Panc1 (cell line): ENCODE measurements at places on chromosomes 1 and 21.
A peak's percentile ranks its signal among the peaks of the same experiment; 100 is the strongest.

DNA sequence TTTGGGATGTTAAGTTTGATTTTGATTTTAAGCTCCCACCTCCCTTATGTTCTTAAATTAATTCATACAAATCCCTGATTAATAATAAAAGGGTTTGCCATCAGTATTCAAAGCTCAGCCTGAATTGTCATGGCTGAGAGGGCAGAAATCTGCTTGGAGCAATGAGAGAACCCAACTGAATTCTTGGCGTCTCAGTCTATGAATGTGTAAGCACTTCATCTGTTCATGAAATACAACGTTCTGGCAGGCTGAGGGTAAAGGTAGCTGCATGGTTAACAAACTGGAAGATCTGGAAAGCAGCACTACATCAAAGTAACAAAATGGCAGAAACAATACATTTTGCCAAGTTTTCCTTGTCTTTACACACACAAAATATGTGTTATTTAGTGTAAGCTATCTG, 95.3 kb downstream of the ACBD6 start:
- no peak for DNase-seq

DNA sequence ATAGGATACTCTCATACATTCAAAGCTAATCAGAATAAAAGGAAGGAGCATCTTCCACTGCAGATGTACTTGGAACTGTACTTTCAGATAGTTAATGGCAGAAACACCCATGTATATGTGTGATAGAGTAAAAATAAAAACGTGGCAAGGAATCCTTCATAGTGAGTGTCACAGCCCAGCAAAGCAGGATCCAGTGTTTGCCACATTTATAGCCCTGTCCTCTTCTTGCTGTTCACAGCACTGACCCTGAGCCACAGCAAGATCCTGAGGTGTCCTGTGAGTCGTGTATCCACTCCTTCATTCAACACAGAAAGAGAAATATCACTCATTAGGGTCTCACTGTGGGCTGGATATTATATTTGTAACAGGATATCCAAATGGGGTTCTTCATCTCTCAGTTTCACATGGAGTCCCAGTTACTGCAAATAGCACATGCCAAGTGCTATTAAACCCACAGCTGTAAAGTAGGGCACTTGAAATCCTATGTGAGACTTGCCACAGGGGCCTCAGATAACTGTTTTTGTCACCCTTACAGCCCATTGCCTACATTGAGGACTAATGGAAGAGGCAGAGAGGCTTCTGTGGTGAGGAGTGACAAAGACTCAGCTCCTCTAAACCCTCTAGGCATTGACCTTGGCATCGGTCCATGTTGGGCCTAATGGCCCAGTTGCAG, 41.3 kb downstream of the CYP2J2 start:
- no peak for DNase-seq

DNA sequence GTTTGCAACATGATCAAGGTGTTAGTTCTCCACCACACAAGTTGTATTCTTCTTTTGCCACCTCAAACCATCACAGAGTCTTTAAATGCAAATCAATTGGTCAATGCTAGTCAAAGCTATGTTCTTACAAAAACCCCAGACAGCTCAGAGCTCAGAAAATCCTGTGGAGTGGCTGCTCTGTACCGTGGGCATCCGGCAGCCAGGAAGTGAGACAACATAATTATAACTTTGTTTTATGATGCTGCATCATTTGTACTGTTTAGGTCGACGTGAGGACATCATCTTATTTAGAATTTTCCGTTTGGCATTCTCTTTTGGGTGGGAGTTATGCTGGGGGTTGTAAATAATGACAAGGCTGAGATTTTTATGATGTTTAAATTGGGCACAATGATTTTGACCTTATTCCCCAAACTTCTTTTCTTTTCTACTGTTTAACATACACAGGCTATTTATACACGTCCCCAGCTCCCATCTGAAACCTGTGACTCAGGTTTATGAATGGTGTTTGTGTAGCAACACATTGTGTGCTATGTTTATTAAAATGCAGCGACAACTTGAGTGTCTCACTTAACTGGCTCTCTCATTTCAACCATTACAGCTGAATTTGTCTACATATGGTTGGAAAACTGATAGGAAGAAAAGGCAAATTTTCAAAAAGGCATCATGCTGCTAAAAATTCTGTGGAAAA, 124.0 kb downstream of the CNIH3 start:
- no peak for DNase-seq

DNA sequence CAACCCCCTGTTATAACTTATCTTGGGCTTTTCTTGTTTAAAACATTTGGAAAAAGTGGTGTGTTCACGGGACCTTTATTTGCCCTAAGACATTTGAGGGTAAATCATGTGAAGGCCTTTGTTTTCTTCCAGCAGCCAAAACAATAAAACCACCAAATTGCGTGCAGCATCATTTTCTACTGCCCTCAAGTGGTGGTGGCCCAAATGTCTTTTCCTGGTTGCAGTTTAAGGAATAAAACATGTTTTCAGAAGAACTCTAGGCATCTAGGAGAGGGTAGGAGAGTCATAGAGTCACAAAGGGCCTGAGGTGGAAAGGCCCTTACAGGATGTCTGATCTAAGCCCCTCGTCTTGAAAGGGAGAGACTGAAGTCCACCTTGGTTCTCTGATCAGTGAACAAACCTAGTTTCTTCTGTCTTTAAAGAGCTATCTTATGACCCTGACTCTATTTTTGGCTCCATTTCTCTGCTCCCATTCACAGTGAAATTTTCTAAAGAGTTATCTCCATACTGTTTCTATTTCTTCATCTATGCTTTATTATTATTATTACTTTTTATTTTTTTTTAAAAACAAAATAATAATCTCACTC, 16.0 kb upstream of the EPS15 start:
- no peak for DNase-seq

DNA sequence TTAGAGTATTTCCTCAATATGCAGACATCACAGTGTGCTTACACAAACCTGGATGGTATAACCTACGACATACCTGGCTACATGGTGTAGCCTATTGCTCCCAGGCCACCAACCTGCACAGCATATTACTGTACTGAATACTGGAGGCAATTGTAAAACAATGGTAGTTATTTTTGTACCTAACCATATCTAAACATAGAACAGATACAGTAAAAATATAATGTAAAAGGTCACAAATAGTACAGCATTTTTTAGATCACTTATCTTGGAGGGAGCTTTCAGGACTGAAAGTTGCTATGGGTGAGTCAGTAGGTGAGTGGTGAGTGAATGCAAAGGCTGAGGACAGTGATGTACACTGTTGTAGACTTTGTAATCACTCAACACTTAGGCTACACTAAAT, 492.3 kb downstream of the MRPL39 start:
- no peak for DNase-seq

GRCh38 chr1:218546314-218546713, 201.2 kb downstream of the TGFB2 start:
- DNase-seq: no peak

DNA sequence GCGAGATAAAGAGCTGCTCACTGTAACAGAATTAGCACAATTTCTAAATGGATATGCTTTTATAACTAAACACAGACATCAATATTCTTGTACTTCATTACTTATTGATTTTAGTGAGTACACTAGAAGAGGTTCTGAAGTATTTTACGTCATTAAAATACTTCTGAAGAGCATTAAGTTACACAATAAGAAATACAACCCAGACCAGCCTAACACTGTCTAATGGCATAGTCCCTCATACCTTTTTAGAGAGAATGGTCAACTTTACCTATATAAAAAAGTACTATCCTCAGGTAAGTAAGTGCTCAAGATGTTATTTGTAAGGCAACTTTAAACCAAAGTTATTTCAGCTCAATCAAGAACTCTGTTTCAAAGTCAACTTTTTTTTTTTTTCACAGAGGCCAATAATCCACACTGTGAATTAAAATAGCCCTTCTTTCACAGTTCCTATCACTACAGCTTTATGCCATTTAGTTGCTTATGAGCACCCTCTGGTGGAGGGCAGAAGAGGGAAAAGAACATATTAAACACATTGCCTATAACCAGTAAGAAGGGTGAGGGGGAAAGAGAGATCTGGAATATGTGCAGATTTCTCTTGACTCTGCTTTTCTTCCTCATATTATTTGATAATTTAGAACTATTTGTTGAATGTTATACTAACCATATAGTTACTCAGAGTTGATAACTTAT, 182.1 kb upstream of the DMRTA2 start:
- DNase-seq: peak; percentile 41

- no peak for DNase-seq
These were observed 10.1 kb upstream of the SLC25A33 start for GRCh38 chr1:9529190-9529589.

DNA sequence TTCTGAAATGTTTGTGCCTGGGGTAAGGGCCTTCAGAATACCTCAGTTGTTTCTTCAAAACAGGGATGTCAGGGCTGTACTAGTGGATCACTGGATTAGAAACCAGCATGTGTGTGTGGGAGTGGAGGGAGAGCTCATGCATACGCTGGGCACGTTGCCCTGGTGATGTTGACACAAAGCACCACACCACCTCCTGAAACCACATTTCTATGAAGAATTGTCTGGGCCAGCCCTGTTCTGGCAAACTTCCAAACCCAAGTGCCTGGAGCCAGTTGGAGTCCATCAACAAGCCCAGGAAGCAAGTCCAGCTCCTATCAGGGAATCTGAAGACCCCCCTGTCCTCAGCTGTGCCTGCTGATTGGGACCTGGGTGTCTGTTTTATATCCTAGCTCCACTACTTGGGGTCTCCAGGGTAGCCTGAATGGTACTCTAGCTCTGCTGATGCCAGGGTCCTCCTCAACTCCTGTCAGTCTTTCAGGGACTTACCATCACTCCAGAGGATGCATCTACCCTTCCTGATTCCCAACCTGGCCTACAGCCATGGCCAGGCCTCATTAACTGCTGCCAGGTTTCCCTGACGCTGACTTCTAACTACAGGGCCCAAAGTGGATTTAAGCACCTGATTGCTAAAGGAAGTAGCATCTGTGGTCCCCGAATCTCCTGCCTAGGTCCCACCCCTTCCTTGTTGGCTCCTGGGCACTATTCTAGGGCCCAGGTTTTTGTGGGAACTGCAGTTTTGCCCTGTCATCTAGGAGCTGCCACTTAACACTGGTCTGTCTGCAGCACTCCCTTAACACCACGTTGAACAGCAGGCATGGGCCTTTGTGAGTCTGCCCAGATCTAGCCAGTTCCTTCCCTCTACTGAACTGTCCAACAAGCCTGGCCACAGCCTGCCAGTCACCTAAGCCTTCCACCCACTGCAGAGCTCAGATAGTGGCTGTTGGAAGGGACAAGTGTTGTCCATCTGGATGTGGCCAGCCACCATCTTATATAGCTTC, 45.5 kb downstream of the LPAR3 start:
- DNase-seq: peak; percentile 87
